ENCODE measurements at places on chromosomes 6 and 20.

DNA sequence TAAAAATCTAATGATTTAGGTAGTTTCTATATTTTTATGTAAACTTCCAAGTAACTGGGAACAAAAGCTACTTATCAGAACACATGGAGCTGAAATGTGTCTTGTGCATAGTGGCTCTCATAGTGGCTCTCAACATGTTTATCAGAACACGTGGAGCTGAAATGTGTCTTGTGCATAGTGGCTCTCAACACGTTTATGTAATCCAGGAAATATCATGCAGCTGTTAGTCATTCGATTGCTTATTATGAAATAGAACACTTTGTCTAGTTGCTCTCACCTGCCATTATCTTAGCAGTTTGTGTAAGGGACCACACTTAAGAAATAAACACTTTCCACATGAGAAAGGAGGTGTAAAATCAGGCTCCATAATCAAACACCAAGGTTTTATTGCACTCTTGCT lies 119.2 kb upstream of the ASCC3 start:
- DNase-seq = no peak

DNA sequence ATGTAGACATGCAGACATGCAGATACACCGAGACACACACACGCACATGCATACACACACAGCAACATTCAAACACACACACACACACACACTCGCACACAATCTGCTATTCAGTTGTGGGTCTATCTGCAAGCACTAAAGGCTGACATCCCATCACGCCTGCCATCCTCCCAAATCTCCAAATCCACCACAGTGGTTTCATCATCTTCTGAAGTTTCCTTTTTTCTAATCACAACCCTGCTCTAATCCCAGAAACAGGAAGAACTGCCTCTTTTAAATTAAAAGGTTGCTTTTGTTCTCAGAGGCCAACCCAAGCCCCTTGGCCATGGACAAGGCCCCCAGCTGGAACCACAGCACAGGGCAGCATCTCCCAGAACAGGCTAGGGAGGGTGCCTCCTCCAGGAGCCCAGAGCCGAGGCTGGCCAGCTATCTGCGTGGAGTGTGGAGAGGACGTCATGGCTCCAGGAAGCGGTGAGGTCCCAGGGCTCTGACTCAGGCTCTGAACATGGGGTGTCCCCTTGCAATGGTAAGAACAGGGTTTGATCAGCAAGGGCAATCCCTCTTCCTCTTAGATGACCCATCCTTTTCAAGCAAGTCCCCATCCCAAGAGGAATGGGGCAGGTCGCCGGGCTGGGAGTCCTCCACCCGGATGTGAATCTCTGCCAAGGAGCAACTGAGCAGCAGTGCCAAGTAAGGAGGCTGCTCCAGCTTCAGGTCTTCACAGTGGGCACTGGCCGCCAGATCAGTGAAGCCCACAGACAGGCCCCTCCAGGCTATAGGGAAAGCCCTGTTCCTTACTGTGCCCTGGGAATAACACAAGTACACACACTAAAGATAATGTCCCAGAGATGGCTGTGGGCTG lies 14.7 kb downstream of the FOXF2 start:
- no peak for DNase-seq

DNA sequence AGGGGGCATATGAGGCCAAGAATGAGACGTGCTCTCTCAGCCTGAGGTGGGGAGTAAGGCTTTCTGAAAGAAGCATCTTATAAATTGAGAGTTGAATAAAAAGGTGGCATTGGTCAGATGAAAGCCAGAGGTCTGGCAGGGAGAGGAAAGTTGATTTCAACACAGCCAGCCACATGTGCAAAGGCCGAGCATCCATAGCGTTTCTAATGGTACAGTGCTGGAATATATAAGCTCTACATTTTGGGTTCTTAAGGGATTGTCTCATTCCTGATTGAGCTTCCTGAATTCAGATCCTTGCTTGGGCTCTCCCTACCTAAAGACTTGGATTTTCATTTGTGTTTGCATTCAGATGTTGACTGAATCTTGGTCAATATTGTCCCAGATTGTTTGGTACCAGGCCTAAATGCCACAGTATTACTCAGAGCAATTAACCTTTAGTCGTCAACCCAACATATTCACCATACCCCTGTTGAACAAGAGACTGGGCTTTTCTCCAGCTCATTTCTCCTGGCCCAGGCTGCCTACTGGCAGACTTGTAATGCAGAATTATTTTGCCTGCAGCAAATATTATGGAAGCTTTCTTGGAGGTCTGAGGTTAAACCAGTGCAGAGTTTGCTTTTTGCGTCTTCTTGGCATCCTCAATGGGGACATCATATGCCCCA lies 14.5 kb upstream of the BCAS1 start:
- DNase-seq = no peak

GRCh38 chr6:106557837-106558236 lies 71.5 kb downstream of the RTN4IP1 start:
- DNase-seq = no peak

DNA sequence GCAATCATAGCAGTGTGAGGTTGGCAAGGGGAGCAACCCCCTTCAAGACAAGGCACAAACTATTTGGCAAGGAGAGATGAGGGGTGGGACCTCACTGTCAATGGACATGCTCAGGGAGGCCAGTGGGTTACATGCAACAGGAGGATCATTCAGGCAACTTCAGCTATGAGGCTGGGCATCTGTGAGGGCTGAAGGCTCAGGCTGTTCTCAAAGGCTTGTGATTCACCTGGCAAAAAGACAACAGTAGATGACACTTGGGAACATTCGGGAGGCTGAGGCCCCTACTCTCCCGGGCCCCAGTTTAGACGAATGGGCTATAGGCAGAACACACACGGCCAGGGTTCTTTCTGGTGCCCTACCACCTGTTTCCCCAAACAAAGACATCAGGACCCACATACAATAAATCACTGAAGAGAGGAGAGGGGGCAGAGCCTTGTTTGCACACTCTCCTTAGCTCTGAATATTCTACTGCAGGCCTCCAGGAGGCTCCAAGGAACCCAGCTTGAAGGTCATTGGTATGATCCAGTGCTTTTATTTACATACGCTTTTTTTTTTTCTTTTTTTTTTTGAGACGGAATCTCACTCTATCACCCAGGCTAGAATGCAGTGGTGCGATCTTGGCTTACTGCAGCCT lies 7.9 kb downstream of the TUBB start:
- no peak for DNase-seq
